ENCODE measurements at places on chromosomes 1 and 21.

- DNase-seq: no peak
These were observed 136.8 kb downstream of the ZC3H11B start for GRCh38 chr1:219476116-219476515.

GRCh38 chr1:197418693-197419092 is 150.6 kb downstream of the CRB1 start:
- no peak for DNase-seq

DNA sequence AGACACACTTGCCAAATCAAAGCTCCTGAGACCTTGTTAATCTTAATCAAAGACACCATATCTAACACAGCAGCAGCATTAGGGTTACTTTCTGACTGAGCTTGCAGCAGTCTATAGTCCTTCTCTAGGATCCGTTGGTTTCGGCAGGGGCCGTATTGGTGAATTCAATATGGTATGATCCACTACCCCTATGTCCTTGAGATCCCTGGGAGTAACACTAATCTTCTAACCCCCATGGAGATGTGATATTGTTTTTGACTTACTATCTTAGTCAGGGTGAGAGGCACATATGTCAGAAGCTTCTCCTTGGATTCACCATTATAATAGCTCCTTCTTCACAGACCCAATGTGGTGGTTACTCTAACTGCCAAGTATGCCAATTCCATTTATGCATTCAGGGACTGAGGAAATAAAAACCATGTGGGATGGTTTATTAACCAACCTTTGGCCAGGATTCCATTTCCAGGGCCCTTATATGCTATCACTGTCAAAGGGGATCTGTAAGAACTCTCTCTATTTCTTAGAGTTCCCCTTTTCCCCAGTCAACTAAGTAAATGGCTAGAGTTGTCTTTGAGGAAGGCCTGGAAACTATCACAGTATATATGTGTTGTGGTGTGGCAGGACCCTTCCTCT is 673.6 kb upstream of the USP24 start:
- DNase-seq: no peak

DNA sequence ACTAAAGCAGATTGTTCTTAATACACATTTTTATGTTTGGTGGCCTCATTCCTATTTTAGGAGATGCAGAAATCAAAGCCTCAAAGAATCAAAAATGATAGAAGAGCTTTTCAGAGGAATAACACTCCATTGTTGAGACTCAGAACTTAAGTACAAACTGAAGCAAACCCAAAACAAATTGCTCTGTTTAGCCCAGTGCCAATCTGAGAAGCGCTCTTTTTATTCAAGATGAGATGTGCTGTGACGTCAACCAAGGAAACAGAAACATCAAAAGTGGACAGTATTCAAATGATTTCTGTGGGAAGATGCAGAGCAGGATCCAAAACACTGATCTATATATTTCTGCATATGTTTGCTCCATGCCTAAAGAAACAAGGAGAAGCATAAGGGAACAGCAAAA is 18.0 kb downstream of the COLGALT2 start:
- no peak for DNase-seq

DNA sequence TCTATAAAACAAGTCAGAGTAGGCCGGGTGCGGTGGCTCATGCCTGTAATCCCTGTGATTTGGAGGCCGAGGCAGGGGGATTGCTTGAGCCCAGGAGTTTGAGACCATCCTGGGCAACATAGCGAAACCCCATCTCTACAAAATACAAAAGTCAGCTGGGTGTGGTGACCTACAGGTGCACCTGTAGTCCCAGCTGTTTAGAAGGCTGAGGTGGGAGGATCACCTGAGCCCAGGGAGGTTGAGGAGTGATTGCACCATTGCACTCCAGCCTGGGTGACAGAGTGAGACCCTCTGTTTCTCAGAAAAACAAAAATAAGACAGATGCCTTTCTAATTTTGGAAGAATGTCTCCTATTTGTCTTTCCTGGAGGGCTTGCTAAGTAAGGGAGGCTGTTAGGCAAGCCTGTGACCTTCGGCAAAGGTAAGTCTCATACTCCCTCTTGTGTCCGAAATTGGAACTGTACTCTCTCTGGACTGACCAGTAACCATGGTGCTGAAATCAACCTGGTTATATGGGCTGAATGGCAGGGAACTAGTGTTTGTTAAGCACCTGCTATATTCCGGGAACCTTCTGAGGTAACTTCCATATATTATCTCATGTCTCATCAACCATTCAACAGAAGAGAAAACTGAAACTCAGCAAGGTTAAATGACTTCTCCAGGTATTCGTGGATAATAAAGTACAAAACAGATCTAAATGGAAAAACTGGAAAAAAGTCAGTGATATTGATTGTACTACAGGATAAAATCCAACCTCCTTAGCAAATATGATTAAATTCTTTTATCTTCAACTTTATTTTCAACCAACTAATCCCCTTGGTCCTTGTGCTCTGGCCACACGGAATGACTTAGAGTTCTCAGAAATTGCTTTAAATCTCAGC is 11.8 kb upstream of the RAB3B start:
- no peak for DNase-seq

- DNase-seq: no peak
These were observed 178.8 kb downstream of the SYT2 start for GRCh38 chr1:202531472-202531811.

Measured in activated CD8-positive, alpha-beta memory T cell treated with anti-CD3 and anti-CD28 coated beads for 1 hour (primary cell).